Caudate nucleus (tissue), 63 donors: ENCODE measurements at places on chromosomes 7 and 10.
A peak's percentile ranks its signal among the peaks of the same experiment; 100 is the strongest.

DNA sequence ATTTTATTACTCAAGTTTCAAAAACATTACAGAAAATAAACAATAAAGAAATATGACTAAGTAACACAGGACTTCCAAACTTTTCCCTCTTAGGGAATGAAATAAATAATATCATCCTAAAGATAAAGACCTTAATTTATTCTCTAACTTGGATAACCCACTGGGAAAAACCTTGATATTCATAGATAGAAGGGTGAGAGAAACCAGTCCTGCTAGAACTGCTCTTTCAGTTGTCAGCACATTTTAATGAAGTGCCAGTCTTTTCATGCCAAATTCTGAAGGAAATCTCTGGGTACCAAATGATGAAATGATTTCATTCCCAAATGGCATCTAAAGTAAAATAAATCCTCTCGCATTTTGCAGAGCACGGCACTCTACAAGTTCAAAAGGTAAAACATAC, 114.5 kb upstream of the SMIM30 start:
- DNase-seq, result no peak

GRCh38 chr10:29050081-29050480, 238.8 kb upstream of the LYZL1 start:
- no peak for DNase-seq

DNA sequence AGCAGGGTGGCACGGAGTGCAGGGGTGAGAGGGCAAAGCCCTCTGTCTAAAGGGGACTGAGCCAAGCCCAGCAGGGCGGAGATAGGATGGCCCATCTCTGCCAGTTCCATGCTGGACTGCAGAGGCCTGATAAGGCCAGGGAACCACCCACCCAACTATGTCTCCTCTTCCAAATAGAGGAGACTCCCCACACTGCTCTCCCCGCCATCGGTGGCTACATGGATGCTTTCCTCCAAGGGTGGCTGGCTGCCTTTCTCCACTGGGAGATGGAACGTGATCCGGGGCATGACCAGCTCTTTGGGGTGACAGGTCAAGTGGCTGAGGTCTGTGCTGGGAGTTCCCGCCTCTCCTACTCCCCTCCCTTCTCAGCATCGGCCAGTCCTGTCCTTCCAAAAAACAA, 58.1 kb upstream of the MXI1 start:
- DNase-seq, result no peak

DNA sequence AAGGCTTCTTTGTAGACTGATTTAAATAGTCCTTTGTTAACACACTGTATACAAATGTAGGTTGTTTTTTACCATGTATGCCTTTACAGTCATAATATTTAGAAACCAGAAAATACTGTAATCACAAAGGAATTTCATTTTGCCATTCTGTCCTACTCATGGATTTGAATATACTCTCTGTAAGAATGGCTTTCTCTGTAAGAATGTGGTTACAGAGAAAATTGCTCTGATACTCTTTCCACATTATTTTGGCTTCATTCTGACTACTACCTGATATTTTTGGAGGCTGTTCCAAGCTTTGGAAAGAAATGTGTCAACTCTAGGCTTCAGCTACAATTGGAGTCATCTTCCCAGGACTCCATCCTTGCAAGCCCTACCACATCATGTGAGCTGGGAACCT, 23.5 kb downstream of the CH25H start:
- no peak for DNase-seq

DNA sequence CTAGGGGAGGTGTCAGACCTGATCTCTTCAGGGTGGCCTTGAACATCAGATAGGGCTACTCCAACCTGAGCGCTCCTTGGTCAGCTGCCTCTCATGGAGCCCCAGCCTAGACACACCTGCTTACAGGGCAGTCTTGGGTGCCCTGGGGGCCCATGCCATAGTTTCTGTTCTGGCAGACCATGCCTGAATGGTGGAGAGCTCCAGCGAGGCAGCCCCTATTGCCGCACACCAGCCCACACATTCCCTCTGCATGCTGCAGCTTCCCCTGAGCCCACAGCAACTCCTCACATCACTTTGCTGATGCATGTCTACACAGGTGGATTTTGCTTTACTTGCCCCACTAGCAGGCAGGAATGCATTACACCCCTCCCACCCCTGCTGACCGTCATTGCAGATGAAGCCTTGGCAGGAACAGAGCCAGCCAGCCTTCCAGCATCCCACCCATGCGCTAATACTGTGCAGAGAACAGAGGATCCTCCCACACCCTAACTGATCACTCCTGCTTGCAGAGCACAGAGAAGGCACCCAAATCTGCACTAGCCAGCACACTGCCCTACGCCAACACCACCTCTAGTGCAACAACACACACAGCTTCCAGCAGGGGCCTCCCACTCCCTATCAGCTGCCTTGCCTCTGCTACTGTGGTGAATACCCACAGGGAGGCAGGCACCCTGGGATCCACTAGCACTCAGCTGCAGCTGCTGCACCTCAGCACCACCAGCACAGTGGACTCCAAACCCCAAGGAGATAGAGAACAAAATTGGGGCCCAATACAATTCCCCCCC, 43.0 kb upstream of the GRM3 start:
- peak; percentile 22 for DNase-seq

DNA sequence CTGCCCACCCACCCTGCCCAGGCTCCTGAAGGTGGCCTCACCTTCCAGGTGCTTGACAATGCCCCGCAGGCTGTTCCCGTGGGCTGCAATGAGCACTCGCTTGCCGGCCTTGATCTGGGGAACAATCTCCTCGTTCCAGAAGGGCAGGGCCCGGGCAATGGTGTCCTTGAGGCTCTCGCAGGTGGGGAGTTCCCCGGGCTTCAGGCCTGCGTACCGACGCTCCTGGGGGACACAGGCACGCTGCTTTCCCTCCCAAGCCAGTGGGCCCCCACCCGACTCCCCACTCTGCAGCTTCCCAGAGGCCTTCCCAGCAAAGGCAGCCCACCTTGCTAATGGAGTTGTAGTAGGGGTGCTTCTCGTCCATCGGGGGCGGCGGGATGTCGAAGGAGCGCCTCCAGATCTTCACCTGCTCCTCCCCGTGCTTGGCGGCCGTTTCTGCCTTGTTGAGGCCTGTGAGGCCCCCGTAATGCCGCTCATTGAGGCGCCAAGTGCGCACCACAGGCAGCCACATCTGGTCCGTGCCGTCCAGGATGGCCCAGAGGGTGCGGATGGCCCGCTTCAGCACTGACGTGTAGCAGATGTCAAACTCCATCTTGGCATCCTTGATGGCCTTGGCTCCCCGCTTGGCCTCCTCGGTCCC, 456 bp downstream of the PGAM2 start:
- DNase-seq, result no peak

DNA sequence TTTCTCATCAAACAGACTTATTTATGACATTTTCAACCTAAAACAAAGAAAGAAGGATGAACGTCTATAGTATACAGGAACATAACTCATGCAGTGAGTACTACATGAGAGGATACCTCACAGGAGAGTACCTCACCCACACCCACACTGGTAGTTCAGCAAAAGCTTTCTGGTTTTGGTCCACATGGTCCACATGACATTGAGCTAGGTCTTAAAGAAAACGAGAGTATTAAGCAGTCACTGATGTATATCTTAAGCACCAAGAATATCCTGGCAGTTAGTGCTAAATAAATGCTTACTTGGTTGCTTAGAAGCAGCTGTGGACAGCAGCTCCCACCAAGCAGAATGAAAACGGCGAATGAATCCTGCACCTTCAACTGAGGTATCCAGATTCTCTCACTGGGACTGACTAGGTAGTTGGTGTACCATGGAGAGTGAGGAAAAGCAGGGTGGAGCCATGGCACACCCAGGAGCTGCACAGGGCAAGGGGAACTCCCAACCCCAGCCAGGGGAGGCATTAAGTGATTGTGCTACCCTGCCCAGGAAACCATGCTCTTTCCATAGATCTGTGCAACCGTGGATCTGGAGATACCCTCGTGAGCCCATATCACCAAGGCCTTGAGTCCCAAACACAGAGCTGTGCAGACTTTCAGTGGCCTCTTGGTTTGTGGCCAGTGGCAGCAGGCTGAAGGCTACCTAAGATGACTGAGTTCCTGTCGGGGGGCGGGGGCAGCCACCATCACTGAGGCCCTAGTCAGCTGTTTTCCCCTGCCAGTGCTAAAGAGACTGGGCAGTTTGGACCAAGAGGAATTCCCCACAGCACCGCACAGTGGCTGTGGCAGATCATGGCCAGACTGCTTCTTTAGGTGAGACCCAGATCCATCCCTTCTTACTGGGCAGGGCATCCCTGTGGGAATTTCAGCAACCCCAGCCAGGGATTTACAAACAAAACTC, 143.4 kb downstream of the SGMS1 start:
- DNase-seq, result no peak

DNA sequence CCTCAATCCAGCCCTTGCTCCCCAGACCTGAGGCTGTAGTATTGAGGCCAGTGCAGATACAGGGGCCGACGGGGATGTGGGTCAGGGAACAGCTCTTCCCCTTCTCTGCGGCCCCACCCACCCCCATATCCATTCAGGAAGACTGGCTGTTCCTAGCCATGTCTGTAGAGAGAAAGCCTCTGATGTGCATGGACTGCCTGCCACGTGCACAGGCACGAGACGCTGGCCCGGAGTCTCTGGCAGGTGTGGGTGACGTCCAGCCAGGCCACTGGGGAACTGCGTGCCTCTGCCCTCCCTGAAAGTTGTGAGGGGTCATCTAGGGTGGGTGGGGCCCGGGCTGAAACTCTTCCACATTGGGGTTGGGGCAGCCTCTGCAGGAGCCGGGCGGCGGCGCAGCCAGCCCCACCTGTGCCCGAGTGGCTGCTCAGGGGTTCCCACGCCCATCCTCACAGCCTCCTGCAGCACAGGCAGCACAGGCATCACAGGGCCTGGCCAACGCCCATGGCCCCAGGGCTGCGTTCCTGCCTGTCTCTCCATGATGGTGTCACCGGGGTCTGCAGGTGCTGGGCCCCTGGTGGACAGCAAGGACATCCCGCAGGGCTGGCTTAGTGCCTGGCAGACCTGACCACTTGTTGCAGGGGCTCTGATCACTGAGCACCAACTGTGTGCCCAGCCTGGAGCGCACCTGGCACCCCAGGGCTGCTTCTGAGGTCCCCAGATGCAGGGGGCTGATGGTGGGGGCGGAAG, 27.5 kb downstream of the MICALL2 start:
- no peak for DNase-seq

- DNase-seq, result no peak
Observed at GRCh38 chr7:69418869-69419670, 179.2 kb upstream of the AUTS2 start.

- DNase-seq, result no peak
Observed at GRCh38 chr7:95095966-95096540, 188.7 kb downstream of the PPP1R9A start.

DNA sequence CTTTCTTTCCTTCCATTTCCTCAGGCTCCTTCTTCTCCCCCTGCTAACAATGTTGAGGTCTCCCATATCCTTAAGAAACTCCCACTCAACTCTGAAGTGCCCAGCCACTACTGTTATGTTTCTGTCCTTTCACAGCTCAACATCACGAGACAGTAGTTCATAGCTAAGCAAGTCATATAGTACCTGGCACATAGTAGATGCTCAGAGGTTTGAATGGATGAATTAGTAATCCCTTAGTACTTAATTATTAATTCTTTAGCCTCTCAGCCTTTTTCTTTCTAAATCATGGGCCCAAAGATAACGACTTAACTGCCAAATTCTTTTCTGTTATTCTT, 22.6 kb downstream of the CSGALNACT2 start:
- no peak for DNase-seq

DNA sequence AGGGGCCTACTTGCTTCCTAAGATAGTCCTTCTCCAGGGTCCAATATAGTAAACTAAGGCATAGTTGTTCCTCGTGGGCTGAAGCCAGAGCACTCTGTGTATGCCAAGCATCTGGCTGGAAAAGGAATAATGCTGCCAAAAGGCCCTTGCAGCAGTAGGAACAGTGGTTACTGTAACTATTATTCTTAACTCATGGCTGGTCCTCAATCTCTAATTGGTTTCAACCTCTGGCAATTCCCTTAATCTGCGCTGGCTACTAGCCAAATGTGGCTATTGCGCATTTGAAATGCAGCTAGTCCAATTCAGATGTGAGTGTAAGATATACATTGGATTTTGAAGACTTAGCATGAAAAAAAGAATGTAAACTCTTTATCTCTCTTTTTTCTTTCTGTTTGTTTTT, 27.8 kb upstream of the LBX1 start:
- DNase-seq, result no peak

- no peak for DNase-seq
Observed at GRCh38 chr7:106001886-106002285, 38.8 kb downstream of the CDHR3 start.

- no peak for DNase-seq
Observed at GRCh38 chr7:99557940-99558305, 519 bp upstream of the ZNF655 start.
